ENCODE measurements at places on chromosomes 5 and 9. TPM values are rescaled to one million over a fixed set of nuclear protein-coding genes. Genes with fewer than 3 reads are reported as not detected.

Gene PLAC8L1
- total RNA-seq: not detected

Gene ADGRV1
- total RNA-seq: 0.49 TPM

Gene CDX1
- not detected for total RNA-seq

Gene SYK
- 31.0 TPM for total RNA-seq

Gene ANAPC2
- total RNA-seq: 15.9 TPM

Gene RGS14
- total RNA-seq: 23.4 TPM

Gene OBP2B
- not detected for total RNA-seq

All from airway epithelial cell (primary cell).